NCI-H2171 treated with DMSO at 0.1 percent for 48 hours (cell line): ENCODE measurements at places on chromosomes 6 and 20.
A peak's percentile ranks its signal among the peaks of the same experiment; 100 is the strongest.

DNA sequence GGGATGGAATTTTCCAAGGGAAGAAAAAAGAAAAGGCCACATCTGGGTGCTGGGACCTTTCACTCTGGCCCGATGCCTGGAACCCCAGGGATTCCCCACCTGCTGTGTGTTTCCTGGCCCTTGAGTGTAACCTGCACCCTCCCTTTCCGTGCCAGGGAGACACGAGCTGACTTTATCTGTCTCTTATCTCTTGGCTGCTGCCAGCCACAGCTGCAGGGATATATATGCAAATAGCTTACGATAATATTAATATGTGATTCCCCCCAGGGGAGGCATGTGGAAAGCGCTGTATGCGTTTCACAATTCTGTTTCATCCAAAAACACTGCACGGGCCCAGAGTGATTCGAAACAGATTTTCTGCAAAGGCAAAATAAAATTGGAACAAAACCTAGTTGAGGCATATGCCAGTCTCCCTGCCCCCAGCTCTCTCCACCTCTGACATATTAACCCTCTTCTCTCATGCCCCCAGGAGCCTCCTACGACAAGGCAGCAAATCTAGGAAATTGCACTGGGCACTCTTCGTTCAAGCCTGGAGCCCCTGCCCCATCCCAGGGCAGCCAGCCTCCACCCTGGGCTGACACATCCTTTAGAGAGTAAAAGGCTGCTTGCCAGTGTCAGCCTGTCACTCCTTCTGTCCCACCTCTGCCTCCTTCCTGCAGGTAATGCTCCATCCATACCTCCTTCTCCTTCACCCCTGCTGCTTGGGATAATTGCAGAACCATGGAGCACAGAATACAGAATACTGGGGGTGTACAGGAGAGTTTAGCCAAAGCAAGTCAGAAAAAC is 1.3 kb downstream of the RIPOR3 start:
- peak; percentile 74 for DNase-seq

- no peak for DNase-seq
Observed at GRCh38 chr6:78031228-78031627, 378.4 kb downstream of the MEI4 start.

- DNase-seq, result no peak
Observed at GRCh38 chr6:47670851-47671250, 27.5 kb upstream of the ADGRF4 start.

GRCh38 chr6:27726619-27727023 is 185.6 kb downstream of the OR2B2 start:
- DNase-seq, result peak; percentile 48

GRCh38 chr6:87687296-87687695 is 14.7 kb downstream of the AKIRIN2 start:
- no peak for DNase-seq

GRCh38 chr6:47420394-47421371 is 56.9 kb upstream of the CD2AP start:
- no peak for DNase-seq

DNA sequence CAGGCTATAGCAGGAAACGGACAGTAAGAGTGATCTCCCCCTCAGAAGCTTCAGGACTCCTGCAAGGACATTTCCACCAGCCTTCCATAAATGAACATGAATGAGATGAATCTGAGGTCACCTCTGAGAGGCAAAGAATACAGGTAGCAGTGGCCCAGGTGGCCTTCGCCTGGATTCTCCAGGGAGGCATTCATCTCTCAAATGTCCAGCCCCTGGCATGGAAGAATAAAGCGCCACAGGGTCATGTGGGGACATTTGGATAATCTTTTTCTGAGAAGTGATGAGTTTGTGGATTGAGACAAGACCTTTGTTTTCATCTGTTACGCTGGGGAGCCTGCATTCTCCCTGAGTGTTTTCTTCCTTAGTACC is 2.9 kb downstream of the GMPR start:
- no peak for DNase-seq

DNA sequence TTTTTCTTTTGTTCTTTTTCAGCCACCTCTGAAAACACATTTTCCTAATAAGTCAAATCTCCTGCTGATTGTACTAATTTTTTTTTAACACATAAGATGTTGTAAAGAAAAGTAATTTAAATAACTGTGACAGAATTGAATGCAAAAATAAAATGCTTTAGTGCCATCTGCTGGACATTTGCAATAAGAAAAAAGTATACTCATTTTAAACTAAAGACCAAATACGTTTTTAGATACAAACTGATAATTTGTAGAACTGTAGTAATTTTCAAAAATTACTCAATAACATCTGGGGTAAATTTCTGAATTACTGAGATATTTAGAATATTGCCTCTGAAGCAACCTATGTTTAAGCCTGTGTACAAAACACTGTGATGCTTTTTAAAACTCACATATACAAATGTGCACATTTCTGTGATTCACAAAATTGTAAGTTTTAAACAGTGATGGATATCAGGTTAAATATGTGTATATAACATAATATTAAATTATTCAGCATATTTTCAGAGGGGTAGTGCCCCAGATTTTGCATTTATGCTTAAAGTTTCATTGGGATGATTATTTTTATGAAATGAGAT is 198.7 kb downstream of the RIMS1 start:
- peak; percentile 6 for DNase-seq

DNA sequence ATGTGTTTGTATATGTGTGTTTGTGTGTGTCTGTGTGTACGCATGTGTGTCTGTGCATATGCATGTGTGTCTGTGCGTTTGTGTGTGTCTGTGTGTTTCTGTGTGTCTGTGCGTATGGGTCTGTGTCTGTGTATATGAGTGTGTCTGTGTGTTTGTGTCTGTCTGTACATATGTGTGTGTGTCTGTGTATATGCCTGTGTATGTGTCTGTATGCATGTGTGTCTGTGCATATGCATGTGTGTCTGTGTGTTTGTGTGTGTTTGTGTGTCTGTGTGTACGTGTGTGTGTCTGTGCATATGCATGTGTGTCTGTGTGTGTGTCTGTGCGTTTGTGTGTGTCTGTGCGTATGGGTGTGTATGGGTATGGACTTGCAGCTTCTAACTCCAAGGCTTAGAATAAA is 174.0 kb upstream of the NOX3 start:
- no peak for DNase-seq

DNA sequence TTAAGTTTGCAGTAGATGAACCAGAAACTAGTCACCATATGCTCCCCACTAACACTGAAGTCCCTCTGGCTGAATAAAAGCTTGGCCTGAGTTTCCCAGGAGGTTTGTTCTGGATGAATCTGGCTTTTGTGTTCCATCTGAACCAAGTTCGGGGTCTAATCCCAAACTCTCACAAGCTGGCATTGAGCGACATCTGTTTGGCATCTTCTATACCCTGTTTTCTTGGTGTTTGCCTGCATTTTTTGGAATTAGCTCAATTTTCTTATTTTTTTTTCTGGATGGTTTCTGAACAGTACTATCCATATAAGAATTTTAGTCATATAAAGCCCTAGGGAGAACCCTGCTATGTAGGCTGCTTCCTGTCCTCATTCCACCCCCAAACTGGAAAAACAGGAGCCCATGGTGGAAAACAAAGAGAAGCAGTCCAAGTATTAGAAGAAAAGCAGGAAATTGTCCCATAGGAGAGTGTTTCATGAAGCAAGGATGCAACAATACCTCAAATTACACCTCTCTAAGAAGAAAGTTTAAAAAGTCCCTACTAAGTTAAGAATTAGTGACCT is 737.1 kb downstream of the DHX35 start:
- no peak for DNase-seq

DNA sequence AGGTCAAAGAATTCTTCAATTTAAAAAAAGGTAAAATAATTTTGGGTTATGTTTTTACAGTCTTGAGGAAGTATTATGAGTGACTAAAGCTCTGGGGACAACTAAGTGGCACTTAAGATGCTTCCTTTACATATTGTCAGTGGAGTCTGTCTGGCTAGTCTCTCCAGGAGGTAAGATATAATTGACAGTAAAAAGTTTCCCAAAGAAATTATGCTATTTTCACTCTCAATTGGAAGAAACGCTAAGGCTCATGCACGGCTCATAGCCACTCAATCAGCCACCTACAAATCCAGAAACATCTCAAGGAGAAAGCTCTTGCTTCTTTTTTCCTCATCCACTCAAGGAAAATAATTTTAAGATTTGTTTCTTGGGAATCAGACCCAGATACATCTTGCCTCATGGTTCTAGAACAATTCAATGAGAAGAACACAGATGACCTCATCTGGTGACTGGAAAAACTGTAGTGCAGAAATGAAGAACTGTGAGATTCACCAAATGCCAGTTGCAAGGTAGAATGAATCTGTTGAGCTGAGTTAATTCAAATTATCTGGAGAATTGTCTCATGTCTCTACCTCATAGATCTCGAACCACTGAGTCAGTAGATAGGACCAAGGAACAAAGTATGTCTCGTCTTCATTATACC is 252.9 kb downstream of the TPBG start:
- no peak for DNase-seq

DNA sequence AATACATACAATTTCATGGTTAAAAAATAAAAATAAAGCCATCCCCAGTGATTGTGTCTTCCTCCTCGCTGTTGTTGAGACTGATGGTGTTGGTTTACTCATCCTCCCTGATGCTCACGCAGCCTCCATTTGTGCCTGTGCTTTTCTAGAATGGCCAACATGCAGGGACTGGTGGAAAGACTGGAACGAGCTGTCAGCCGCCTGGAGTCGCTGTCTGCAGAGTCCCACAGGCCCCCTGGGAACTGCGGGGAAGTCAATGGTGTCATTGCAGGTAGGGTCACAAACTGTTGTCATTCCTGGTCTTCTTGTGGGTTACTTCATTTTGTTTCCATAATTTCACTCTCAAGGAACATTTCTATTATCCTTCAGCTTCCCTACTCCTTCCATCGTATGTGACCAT is 28.0 kb downstream of the CAP2 start:
- no peak for DNase-seq

DNA sequence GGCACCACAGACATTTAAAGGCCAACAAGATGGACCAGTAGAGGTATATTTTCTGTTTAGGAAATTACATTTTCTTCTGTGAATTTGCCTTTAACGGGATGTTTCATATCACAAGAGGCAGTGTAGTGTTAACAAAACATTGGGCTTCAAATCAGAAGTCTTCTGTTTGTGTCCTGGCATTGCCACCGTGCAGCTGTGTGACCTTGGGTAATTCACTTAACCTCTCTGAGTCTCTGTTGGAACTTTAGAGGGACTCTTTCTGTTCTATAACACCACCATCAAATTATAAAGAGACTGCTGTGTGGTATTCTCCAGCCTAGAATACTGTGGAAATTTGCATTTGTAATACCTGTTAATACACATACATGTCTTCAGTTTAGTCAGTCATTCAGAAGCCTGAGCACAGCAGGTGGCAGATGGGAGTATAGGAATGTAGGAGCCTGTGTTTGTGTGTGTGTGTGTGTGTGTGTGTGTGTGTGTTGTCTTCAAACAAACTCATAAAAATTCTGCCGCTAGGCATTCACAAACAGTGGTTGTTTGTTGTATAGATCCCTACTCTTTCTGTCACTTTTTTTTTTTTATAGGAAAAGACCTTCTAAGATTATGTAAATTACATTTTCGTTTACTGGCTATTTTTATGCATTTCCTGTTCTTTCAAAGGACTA is 22.6 kb downstream of the UST start:
- no peak for DNase-seq
